ENCODE measurements at places on chromosomes 13 and 19. TPM values are rescaled to one million over a fixed set of nuclear protein-coding genes. Genes with fewer than 3 reads are reported as not detected.

The ABHD17A gene
- 92.9 TPM for polyA plus RNA-seq

The SIGLEC7 gene
- polyA plus RNA-seq, result 0.59 TPM

The C1QTNF9B gene
- polyA plus RNA-seq, result 0.39 TPM

The ZNF382 gene
- 1.6 TPM for polyA plus RNA-seq

The LCP1 gene
- 7.3 TPM for polyA plus RNA-seq

The TEAD2 gene
- polyA plus RNA-seq, result 19.3 TPM

The C19orf67 gene
- not detected for polyA plus RNA-seq

The GRK1 gene
- polyA plus RNA-seq, result not detected

The TSEN34 gene
- polyA plus RNA-seq, result 39.6 TPM

The TMEM59L gene
- polyA plus RNA-seq, result 2.0 TPM

The GTF2F2 gene
- 12.5 TPM for polyA plus RNA-seq

The NPAS1 gene
- polyA plus RNA-seq, result 1.6 TPM

The ZNF525 gene
- 2.0 TPM for polyA plus RNA-seq

The URAD gene
- not detected for polyA plus RNA-seq

The SPIB gene
- 1.4 TPM for polyA plus RNA-seq

The IGFL3 gene
- polyA plus RNA-seq, result not detected

The RAB11B gene
- polyA plus RNA-seq, result 86.1 TPM

The DPRX gene
- polyA plus RNA-seq, result not detected

The TRPC4 gene
- polyA plus RNA-seq, result 0.74 TPM

The ZNF613 gene
- 1.6 TPM for polyA plus RNA-seq

The PTH2 gene
- not detected for polyA plus RNA-seq

The HCST gene
- 6.6 TPM for polyA plus RNA-seq

The POSTN gene
- polyA plus RNA-seq, result 29.4 TPM

The MBD3L2 gene
- polyA plus RNA-seq, result not detected

The ZNF93 gene
- polyA plus RNA-seq, result 5.0 TPM

The CEACAM7 gene
- 0.40 TPM for polyA plus RNA-seq

The NLRP7 gene
- not detected for polyA plus RNA-seq

The ADGRE2 gene
- polyA plus RNA-seq, result 0.51 TPM

The GNG7 gene
- polyA plus RNA-seq, result 4.0 TPM

The ZNF835 gene
- 1.1 TPM for polyA plus RNA-seq

The ZBTB45 gene
- polyA plus RNA-seq, result 8.2 TPM

The ZNF738 gene
- polyA plus RNA-seq, result 4.6 TPM

The ZNF230 gene
- polyA plus RNA-seq, result 0.91 TPM

The ZSWIM9 gene
- 3.0 TPM for polyA plus RNA-seq

The LRRC25 gene
- 1.6 TPM for polyA plus RNA-seq

The ZNF724 gene
- polyA plus RNA-seq, result 0.24 TPM

The KLK4 gene
- not detected for polyA plus RNA-seq

The ATXN8OS gene
- not detected for polyA plus RNA-seq

The CYP4F11 gene
- 0.34 TPM for polyA plus RNA-seq

The UPK1A gene
- not detected for polyA plus RNA-seq

The LIM2 gene
- polyA plus RNA-seq, result not detected
